ENCODE measurements at places on chromosomes 2 and 18.
A peak's percentile ranks its signal among the peaks of the same experiment; 100 is the strongest.

DNA sequence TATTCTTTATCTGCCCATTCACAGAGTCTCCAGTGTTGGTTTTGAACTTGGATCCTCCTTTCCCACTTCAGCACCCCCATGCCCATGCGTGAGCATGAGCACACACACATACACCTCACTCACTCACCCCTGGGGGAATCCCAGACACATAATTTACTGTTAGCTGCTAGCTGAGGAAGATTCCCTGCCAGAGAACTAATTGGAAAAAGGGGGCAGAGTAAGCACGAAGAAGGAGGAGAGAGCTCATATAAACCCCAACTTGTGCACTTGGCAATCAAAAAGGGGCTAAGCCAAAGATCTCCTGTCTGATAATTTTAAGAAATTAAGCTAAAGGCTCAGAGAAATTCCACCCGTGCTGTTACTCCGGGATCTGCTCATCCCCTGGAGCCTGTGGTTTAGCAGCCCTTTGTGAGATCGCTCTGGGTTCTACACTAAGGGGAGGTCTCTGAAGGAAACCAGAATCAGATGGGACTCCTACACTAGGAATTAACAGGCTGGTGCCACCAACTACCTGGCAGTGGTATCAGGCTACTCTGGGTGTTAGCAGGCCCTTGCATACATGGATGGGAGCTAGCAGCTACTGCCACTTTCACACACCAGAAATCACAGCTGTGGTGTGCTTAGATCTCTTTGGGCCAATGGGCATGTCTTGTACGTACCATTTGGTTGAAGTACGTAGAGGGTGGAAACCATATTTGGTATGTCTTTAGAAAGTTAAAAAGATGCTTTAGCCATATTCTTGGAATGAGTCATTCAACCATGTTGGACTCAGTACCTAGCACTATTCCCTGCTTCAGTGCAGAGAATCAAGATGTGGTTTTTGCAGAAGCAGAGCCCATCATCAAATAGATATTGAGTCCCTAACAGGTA lies 95.6 kb upstream of the SLC14A2 start:
- no peak for DNase-seq

- no peak for DNase-seq
Observed at GRCh38 chr18:10321576-10321975, 132.9 kb upstream of the APCDD1 start.

GRCh38 chr2:109375131-109375561 lies 238.6 kb downstream of the SEPTIN10 start:
- no peak for DNase-seq

DNA sequence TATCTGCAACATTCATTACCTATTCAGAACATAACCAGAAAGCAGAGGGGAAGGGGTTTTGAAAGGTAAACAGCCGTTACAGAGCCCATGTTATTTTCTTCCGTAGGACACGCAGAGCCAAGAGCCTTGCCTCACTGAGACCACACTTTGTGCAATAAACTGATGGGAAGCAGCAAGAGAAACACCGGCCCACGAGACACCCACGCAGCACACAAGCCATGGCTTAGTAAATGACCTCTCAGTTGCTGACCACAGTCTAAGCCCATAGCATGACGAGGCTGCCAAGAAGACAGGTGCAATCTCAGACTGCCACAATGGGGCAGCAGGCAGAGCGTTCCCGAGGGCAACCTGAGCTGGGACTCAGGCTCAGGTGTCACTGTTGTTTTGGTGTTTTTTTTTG lies 59.6 kb downstream of the CABYR start:
- DNase-seq, result no peak

DNA sequence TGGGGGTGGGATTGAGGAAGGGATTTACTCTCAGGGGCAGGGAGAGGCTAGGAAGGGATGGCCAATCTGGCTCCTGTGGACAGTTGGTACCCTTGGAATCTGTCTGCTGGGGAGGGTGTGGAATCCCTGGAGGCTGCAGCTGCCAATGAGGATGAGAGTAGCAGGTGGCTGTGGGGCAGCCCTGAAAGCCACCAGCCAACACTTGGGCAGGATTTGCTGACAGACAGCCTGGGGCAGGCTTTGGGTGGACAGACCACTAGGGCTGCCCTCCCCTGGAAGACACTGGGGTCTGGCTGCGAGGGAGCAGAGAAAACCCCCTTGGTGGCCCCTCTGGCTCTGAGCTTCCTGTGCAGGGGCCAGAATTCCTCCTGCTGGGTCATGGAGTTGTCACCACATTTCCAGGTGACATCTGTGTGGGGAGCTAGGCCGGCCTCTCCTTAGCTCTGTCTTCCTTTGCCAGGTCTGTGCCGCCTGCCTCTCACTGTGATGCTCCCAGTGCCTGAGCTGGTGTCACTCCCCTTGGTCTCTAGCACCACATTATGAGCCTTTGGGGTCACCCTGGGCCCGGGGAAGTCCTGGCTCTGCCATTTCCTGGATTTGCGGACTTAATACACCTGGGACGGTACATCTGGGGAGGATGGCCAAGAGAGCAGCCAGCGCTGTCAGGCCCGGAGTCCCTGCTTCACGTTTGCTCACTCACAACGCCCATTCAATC lies 13.4 kb upstream of the ARHGEF4 start:
- no peak for DNase-seq

DNA sequence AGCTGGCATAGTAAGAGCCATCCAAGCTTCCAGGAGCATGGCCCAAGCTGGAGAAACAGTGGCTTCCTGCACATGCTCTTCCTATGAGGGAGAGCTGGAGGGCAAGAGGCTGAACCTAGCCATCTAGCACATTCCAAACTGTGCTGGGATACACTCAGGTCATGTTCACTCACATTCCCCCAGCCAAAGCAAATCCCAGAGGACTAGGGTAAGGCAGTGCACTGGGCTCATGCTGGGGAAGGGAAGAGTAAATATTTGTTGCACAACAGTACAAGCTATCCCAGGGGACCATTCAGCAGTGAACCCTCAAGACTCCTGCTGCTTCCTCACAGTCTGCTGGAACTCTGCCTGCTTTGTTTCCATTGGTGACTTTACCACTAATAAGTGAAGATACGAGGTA lies 20.7 kb upstream of the GYPC start:
- DNase-seq, result no peak

DNA sequence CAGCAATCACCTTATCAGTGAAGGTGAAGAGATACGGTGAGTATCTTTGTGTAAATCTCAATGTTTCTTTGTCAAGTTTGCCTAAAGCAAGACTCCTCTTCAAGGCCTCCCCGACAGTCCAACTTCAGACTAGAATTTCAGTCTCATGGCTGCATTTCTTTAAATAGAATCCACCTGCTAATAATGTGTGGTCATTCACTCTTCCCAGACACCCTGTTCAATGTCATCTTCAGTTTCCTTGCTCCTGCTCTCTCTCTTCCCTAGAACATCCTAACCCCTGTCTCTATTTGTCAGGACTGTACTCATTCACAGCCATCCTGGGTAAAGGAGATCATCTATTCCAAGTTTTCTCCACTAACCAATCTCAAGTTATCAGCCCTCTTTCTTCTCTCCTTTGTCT lies 267.3 kb downstream of the EN1 start:
- no peak for DNase-seq

DNA sequence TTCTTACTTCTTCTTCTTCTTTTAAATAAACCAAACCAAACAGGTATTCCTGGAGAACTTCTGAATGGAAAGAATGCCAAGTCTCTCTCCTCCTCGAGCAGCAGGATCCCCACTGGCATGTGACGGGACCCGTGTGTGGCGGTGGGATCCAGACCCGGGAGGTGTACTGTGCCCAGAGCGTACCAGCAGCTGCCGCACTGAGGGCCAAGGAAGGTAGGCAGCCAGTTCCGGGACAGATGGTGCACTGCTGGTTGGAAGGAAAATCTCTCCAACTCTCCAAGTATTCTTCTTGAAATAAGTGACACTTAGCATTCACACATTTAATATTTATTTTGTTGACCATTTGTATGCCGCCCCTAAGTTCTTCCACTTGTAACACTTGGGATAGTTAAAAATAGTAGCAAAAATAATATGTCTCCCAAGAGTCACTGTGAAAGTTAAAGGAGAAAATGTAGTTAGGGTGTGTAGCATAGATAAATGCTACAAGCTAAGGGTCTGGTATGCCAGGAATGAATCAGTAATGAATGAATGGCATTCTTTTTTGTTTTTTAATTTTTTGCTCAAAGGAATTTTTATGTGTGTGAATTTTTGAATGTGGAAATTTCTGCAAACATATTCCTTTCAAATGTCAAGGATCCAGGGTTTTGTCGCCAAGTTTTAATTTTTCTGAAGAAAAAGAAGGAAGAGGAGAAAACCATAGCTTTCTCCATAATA lies 349.9 kb downstream of the THSD7B start:
- no peak for DNase-seq

DNA sequence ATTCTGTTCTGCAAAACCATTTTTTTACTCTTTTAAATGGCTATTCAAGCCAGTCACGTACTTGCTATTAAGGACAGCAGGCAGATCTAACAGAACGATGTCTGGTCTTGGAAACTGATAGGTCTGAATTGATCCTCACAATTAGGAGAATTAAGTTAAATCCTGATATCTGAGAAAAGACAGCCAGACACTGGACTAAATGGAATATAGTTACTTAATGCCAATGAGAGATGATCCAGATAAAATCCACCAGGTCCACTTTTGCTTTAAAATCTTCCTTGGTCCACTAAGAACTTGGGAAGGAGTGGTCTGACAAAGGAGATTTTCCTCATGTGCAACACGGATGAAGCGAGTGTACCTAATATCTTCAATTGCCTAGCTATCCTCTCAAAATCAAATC lies 86.9 kb downstream of the PLEKHM3 start:
- no peak for DNase-seq

DNA sequence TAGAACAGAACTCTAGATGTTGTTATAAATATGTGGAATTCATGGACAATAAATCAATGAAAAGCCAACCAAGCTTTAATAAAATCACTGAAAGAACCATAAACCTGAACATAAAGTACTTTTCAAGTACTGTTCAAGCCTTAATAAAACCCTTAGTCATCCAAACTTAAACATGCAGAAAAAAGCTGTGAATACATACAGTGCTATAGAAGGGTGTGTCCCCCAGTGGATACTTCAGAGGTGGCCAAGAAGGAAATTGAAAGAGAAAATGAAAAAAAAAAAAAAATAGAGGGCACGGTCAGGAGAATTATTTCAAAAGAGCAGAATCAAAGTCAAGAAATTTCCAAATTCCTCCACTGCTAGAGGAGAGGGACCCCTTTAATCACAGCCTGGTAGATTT lies 141.1 kb downstream of the SP100 start:
- DNase-seq, result no peak

GRCh38 chr2:143361346-143361745 lies 232.1 kb downstream of the ARHGAP15 start:
- no peak for DNase-seq

DNA sequence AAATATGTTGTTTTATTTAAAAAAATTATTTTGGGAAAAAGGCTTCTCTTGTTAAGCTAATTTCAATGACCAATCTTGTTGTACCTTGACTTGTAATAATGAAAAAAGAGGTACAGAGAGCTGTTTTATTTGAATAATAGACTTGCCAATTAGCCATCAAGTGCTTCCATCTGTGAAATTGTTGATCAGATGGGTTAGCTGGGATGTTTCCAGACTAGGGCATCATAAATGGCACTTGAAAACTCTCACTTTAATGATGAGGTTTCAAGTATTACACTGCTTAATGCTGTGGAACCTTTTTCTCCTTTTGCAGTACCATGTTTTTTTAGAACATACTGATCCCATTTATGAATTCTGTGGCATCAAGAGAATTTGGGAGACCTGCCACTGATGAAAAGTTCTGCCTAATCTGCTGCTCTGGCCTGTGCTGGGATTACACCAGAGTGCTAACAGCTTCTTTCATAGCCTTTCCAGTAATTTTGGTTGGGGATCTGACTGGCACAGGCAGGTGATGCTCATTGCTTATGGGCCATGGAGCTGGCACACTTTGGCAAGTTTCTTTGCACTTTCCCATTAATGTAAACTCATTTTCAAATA lies 24.2 kb downstream of the PSMD14 start:
- DNase-seq, result no peak

DNA sequence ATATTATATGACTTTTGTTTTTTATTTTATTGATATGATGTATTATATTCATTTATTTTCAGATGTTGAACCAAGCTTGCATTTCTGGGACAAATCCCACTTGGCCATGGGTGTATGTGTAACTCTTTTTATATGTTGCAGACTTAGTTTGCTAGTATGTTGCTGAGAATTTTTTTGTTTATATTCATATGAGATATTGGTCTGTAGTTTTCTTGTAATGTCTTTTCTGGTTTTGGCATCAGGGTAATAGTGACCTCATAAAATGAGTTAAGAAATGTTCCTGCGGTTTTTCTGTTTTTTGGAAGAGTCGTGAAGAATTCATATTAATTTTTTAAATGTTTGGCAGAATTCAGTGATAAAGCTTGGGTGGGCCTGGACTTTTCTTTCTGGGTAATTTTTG lies 88.7 kb downstream of the ASB1 start:
- DNase-seq, result no peak

GRCh38 chr2:53994818-53995808 lies 24.3 kb upstream of the PSME4 start:
- DNase-seq, result no peak

- peak; percentile 87 for DNase-seq
Observed at GRCh38 chr2:714005-714741, 37.0 kb upstream of the TMEM18 start.

- no peak for DNase-seq
Observed at GRCh38 chr2:154537024-154537423, 161.5 kb upstream of the KCNJ3 start.

GRCh38 chr2:39865751-39866150 lies 86.7 kb upstream of the THUMPD2 start:
- no peak for DNase-seq

Data from NCI-H187 (cell line).